Naive thymus-derived CD8-positive, alpha-beta T cell (primary cell): ENCODE measurements at places on chromosomes 1 and 21. TPM values are rescaled to one million over a fixed set of nuclear protein-coding genes. Genes with fewer than 3 reads are reported as not detected.

GRCh38 chr1:80533775-80534334, 1266.9 kb upstream of the ADGRL2 start:
- H3K4me1 ChIP-seq, result no peaks in the 10 kb centered on the region
- H3K27ac ChIP-seq, result no peak overlapping the region
- no peaks in the 10 kb centered on the region for H3K27me3 ChIP-seq
- no peak overlapping the region for H3K4me3 ChIP-seq
- H3K36me3 ChIP-seq, result no peaks in the 10 kb centered on the region

- H3K4me1 ChIP-seq, result no peaks in the 10 kb centered on the region
- peaks cover 12% of the 10 kb centered on the region for H3K27me3 ChIP-seq
- no peaks in the 10 kb centered on the region for H3K36me3 ChIP-seq
Observed at GRCh38 chr1:178399177-178399728, 97.5 kb downstream of the CLEC20A start.

The HMGCS2 gene
- total RNA-seq, result not detected

- DNase-seq, result no peak
- no peaks in the 10 kb centered on the region for H3K4me1 ChIP-seq
- H3K4me3 ChIP-seq, result no peak overlapping the region
- H3K27ac ChIP-seq, result no peak overlapping the region
Observed at GRCh38 chr1:170967042-170967910, 31.9 kb downstream of the MROH9 start.
